ENCODE measurements at places on chromosomes 13 and 19.

DNA sequence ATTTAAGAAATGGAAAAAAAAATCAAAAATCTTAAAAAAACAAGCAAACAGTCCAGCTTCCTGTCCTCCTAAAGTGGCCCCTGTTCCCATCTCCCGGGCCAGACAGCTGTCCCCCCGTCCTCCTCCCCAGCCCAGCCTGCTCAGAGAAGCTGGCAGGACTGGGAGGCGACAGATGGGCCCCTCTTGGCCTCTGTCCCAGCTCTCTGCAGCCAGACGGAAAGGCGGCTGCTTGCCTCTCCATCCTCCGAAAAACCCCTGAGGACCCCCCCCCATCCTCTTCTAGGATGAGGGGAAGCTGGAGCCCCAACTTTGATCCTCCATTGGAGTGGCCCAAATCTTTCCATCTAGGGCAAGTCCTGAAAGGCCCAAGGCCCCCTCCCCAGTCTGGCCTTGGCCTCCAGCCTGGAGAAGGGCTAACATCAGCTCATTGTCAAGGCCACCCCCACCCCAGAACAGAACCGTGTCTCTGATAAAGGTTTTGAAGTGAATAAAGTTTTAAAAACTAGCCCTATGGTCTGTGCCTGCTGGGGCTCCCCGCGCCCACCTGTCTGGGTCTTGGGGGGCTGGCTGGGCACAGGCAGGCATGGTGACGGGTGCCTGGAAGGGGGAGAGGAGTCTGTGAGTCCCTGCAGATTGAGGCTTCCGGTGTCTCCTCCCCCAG lies 3.8 kb downstream of the GADD45GIP1 start:
- no peak for DNase-seq

- no peak for DNase-seq
Observed at GRCh38 chr19:19399733-19400433, 5.6 kb upstream of the GATAD2A start.

DNA sequence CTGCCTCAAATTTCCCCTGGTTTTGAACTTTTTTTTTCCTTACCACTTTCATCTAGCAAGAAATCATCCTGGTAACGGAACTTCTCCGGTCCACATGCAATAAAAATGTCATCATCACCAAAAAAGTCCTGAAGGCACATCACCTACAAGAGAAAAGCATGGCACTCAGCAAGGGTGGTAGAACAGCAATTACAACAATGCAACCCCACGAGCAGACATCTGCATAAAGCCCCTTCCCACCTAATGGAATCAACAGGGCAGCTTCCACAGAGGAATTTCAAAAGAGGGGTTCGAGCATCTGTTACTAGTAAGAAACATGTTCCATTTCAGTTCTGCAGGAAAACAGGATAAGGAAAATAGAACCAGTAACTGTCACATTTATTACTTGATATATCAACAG lies 183.9 kb downstream of the DCLK1 start:
- DNase-seq, result no peak

GRCh38 chr13:101082441-101082840 lies 333.9 kb downstream of the NALCN start:
- DNase-seq, result no peak

DNA sequence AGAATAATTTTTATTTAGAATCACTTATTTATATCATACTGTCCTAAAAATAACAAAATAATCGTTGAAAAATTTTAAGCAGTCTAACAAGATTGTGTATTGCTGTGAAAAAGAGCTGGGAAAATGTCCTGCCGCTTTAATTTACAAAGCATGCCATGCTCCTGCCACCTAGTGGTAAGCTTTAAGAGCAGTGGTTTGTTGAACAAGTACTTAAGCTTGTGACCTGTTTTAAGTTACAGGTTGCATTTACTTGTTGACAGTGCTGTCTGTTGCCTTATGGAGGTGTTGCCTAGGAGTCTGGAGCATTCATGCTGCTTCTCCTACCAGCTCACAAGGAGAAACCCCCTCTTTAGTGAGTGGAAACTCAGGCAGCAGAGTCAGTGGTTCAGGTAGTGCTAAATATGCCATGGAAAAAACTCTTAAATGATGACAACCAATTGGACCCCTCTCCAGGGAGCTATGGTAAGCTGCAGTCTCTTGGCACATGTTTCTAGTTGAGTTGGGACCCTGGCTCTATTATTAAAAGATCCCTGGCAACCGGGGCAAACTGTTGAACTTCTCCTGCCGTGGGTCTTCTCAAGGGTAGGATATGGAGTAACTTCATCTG lies 68.4 kb downstream of the SPATA13 start:
- no peak for DNase-seq

DNA sequence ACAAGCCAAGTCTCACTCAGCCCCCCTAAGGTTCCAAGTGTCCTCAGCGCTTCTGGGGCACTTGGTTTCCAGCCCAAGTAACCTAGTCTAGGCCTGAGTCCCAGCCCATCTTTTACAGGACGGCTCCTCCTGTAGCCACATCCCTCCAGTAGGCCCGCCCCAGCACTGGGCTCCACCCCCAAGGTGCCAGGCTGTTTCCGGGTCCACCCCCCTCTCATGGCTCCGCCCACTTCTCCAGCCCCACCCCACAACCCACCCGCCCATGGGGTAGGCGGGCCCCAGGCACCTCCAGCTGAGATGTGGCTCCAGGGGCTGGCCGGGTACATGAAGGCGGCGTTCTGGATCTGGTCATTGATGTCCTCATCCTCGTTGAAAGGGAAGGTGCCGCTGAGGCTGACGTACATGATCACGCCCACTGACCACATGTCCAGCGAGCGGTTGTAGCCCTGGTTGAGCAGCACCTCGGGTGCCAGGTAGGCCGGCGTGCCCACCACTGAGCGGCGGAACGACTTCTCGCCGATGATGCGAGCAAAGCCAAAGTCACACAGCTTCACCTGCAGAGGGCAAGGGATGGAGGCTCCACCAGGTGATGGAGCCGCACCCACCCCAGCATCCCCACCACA lies 17.2 kb upstream of the DACT3 start:
- no peak for DNase-seq

GRCh38 chr19:58382997-58383603 lies 2.3 kb upstream of the ZNF837 start:
- no peak for DNase-seq

Measured in cortex of kidney (tissue), 1 donor.